ENCODE measurements at places on chromosomes 3 and 15.
A peak's percentile ranks its signal among the peaks of the same experiment; 100 is the strongest.

GRCh38 chr3:128167973-128168674 is 14.8 kb downstream of the EEFSEC start:
- no peak for DNase-seq

- DNase-seq: no peak
Measured at GRCh38 chr3:12098400-12098799, 60.3 kb downstream of the TIMP4 start.

DNA sequence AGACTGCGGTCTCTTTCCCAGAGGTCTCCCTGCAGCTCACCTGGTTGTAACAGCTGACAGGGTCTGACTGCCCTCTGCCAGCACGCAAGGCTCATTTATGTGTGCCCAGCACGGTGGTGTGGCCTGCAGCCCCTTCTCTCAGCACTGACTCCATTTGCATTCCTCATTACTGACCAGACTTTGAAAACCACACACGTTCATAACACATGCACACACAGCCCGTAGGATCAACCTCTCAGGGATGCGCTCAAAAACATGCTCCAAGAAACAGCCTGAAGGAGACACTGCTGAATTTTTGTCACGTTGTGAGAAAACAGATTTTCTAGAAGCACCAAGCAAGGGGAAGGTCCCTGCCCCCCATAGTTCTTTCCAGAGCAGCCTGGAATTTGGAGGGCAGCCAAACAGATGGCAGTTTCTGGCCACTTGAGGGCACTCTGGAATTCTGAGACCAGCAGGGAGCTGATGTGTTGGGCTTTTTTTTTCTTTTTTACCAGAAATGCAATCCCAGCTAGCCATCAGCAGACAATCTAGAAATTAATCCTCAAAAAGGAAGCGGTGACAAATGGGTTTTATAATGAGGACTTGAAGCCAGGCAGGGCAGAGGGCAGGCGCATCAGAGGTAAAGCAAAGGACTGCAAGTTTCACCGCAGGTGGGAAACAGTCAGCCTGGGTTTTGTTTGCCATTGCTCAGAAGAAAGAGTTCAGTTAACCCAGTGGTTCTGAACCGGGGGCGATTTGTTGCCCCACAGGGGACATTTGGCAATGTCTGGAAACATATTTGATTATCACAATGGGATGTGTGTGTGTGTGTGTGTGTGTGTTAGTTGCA is 170.5 kb upstream of the PROK2 start:
- no peak for DNase-seq

DNA sequence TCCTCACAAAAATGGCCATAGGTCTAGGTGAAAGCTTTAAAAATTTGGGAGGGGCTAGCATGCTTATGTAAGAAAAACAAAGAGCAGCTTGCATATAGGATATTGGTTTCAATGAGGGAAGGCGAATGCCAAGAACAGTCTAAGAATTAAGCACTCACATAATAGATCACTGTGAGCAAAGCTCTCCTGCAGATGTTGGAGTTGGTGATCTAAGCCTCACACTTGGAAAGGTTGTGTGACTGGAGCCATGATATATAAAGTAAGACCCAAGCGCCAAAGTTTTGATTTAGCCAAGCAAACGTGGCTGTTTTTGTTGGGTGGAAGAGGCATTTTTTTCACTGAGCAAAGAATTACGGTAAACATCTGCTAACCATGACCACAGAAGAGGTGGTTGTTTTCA is 237.5 kb downstream of the FOXP1 start:
- DNase-seq: no peak

DNA sequence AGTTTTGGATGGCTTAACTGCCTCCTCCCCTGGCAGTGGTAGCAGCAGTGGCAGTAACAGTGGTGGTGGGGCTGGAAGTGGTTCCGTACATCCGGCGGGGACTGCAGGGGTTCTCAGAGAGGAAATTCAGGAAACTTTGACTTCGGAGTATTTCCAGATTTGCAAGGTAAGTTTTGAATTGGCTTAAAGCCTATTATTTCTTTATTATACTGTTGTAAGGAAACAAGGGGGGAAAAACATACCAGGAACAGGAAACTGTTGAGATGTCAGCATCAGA is 1.5 kb downstream of the STXBP5L start:
- no peak for DNase-seq

GRCh38 chr15:48733615-48734014 is 77.3 kb downstream of the CEP152 start:
- no peak for DNase-seq

DNA sequence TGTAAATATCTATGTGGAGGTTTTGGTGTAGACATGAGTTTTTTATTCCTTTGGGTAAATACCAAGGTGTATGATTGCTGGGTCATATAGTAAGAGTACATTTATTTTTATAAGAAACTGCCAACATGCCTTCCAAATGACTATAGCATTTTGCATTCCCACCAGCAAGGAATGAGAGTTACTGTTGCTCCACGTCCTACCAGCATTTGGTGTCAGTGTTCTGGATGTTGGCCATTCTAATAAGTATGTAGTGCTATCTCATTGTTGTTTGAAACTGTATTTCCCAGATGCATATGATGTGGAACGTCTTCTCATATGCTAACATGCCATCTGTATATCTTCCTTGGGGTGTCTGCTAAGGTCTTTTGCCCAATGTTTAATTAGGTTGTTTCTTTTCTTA is 38.7 kb downstream of the LHFPL4 start:
- no peak for DNase-seq

DNA sequence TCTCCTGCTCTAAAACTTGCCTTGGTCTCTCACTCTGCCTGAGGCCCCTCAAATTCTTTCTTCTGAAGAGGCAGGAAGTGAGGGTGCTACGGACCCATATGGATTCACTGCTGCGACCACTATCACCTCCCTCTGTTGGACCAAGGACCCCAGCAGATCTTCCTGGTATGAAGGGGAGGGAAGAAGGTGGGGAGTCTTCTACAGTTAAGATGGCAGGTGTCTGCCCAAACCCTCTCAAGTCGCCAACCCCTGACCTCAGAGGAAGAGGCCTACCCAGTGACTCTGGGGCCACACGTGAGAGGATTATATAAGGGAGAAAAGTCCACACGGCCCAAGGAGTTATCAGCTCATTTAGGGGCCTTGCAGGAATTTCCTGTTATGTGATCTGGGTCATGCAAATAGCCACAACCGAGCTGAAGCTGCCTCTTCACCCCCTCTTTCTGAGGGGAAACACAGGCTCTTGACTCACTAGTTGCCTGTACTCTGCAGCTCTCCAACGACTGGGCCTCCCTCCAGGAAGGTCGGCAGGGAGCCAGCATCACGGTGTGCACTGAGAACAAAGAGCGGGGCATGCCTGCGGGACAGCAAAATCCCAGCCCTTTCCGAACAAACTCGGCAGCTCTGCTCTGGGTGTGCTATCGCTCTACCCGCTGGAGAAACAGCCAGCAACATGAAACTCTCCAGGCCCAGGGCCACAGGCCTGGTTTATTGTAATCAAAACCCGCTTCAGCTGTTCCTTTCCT is 116.0 kb downstream of the XXYLT1 start:
- DNase-seq: peak; percentile 55

- no peak for DNase-seq
Measured at GRCh38 chr15:85024509-85025336, 43.1 kb downstream of the PDE8A start.

GRCh38 chr3:87792534-87793336 is 266.1 kb downstream of the CGGBP1 start:
- no peak for DNase-seq

DNA sequence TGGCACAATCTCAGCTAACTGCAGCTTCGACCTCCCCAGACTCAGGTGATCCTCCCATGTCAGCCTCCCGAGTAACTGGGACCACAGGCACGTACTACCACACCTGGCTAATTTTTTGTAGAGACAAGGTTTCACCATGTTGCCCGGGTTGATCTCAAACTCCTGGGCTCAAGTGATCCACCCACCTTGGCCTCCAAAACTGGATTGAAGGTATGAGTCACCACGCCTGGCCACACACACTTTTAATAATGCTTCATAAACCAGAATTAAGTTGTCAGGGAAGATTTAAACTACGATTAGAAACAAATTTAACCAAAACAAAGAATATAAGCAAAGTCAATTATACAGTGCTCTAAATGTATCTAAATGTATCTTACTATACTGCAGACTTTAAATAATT is 87.5 kb downstream of the LRRFIP2 start:
- no peak for DNase-seq

DNA sequence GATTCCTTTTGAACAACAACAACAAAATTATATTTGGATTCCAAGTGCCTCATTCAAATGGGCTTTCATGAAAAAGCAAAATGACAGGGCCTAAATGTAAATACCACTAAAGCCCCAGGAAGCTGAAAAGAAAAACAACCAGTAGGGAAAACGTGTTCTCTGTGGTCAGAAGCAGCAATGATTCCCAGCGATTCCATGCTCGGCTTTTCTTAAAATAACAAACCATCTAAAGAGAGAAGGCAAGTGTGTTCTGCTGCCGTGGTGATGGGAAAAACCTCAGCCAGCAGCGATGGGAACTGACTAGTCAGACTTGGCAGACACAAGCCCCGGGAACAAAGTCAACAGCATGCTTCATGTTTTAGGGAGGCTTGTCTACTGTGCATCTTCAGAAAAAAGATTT is 153.6 kb downstream of the TNIK start:
- no peak for DNase-seq

- DNase-seq: no peak
Measured at GRCh38 chr3:14935592-14936345, 11.6 kb upstream of the NR2C2 start.

DNA sequence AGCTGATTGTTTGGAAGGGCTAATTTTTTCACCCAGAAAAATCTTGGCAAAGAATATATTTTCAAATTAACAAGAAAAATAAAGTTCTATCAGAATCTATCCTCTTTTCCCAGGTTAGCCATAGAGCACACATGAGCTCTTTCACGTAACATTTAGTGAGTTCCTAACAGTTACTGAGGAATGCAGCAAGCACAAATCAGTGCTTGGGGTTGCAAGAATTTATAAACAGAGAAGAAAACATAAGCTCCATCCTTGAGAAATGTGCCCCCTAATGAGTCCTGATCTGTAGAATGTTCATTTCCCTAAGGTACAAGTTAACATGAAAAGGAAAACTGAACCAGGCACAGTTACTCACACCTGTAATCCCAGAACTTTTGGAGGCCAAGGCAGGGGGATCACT is 13.9 kb downstream of the EOGT start:
- no peak for DNase-seq

GRCh38 chr3:45592830-45593707 is 1.5 kb upstream of the LIMD1 start:
- DNase-seq: peak; percentile 45

GRCh38 chr15:93087825-93088199 is 1.2 kb downstream of the RGMA start:
- peak; percentile 70 for DNase-seq

DNA sequence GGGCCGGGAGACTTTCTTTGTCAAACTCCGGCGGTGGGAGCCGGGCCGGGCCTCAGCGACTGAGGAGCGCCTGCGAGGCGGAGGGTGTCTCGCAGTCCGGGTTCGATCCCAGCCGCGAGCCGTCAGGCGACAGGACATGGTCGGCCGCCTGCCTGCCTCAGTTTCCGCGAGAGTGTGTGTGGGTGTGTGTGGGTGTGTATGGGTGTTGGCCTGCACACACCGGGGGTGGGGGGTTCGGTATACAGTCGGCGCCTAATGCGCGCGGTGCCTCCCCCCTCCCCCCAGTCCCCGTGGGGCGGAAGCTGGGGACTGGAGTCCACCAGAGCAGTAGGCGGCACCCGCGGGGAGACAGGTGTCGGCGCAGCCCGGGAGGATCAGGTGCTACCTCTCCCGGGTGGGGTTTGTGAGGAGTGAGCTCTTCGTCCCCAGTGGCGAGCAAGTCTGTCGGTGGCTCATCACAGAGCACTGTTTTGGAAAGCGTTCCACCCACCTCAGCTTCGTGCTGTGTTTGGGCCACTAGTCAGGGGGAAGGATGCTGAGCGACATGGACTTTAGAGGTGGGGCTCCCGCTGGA is 246.3 kb downstream of the GOLGA6L6 start:
- no peak for DNase-seq

DNA sequence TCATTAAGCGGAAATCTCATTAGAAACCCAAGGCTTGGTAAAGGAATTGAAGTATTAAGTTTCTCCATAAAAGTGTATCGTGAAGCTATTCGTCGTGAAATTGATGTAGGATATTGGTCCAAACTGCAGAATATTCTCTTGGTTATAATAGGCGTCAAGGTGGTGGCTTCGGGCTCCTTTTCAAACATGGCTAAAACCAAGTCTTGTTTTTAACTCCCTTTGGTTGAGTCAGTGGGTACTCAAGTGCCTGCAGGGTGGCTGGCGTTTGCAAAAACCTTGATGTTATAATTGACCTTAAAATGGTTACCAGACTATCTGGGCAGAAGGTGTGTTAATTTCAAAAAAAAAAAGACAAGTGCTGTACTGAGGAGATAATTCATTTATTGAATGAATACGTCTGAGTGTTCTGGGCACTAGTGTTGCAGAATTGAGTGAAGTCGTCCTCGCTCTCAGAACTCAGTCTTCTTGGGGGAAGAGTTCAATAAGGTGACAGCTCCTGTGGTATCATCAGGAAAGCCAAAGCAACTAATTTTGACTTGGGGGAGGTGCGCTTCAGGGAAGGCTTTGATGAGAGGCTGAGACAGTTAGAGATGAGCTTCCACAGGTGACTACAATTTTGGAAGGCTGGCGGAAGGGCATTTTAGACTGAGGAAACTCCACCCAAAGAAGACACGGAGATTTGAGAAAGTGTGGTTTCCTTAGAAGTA is 1.5 kb downstream of the UBE2Q2 start:
- DNase-seq: no peak

- DNase-seq: no peak
Measured at GRCh38 chr15:58924327-58924726, 9.2 kb downstream of the SLTM start.

DNA sequence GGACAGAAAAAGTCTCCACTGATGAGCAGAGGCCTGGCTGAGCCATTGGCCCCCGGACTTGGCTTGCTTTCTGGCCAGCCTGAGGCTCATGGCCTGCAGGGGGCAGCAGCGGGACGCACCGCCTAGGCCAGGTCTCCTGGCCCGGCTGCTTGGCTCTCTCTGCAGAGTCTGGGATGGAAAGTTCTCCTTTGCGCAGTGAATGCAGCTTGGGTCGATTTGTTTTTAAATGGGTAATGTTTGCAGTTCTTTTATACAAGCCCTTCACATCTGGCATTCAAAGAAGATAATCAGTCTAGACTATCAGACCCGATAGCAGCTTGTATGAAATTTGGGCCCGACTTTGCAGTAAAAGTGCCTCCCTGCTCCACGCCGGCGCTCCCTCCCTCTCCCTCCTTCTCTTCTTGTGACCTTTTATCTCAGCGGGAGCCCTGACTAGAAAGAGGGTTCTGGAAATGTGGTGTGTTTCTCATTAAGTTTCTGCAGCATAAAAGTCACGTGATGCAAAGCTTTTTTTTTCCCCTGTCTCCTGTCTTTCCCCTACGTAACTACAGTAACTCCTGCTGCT is 59.9 kb downstream of the ZNF621 start:
- DNase-seq: peak; percentile 56

DNA sequence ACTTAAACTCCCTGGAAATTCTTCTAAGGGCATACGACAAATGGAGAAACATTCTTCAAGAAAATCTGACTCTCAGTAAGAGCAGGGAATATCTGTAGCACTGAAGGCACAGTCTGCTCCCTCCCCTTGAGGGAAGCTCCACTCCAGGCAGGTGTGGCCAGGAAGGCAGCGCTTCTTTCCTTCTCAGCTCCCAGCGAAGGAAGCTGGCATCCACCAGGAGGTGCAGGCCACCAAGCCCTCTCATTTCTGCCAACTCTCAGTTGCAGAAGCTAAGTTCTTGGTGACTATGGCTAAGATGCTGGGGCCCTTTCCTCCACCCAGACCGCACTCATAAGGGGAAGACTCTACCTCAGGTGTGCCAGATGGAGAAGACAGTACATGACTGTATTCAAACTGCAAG is 37.7 kb upstream of the SLC41A3 start:
- no peak for DNase-seq
